Tibial nerve (tissue), 4 donors: ENCODE measurements at places on chromosomes 4 and X. TPM values are rescaled to one million over a fixed set of nuclear protein-coding genes. Genes with fewer than 3 reads are reported as not detected.

The PASD1 gene
- total RNA-seq = not detected

The USP17L10 gene
- not detected for total RNA-seq

The HAUS3 gene
- total RNA-seq = 15.3 TPM

The AKAP4 gene
- total RNA-seq = not detected

GRCh38 chrX:24607616-24608015 is 39.5 kb downstream of the PCYT1B start:
- H3K27ac ChIP-seq = no peak overlapping the region
- no peak overlapping the region for H3K4me3 ChIP-seq
- no peaks in the 10 kb centered on the region for H3K4me1 ChIP-seq

- H3K4me3 ChIP-seq = no peak overlapping the region
- H3K4me1 ChIP-seq = peaks cover 51% of the 10 kb centered on the region
- peak overlapping the region; percentile 20 for H3K27ac ChIP-seq
- H3K36me3 ChIP-seq = no peaks in the 10 kb centered on the region
- no peaks in the 10 kb centered on the region for H3K27me3 ChIP-seq
Measured at GRCh38 chr4:113637363-113637762, 124.2 kb downstream of the CAMK2D start.

GRCh38 chrX:149371986-149372385 is 133.1 kb downstream of the IDS start:
- H3K27ac ChIP-seq = no peak overlapping the region
- no peaks in the 10 kb centered on the region for H3K27me3 ChIP-seq
- DNase-seq = no peak
- H3K4me3 ChIP-seq = no peak overlapping the region

- no peaks in the 10 kb centered on the region for H3K36me3 ChIP-seq
- no peak overlapping the region for H3K4me3 ChIP-seq
- H3K27ac ChIP-seq = no peak overlapping the region
Measured at GRCh38 chrX:31038575-31039326, 33.1 kb downstream of the FTHL17 start.
